ENCODE measurements at places on chromosomes 2 and 18.

DNA sequence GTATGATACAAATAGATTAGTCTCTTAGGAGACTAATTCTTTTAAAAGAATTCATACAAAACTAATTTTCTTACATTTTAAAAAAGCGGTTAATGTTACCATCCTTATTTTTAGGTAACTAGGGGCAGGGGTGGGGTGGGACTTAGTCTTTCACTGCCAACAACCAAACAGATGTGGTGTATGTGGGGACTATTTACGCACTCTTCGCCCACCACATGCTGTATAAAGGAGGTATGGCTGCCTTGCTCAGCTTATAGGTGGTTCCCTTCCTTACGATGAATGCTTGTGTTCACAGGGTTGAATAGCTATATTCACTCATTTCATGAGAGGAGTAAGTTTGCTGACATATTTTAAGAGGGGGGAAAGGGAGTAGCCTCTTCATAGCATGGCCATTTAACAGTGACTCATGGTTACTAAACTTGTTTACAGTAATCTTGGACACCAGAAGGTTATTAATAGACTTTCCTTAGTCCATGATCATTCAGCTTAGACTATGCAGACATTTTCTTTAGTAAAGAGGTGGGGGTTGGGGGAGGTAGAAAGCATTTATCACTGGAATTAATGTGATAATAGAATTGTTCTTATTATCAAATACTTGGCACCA lies 61.8 kb downstream of the CAB39 start:
- peak; percentile 83 for DNase-seq

DNA sequence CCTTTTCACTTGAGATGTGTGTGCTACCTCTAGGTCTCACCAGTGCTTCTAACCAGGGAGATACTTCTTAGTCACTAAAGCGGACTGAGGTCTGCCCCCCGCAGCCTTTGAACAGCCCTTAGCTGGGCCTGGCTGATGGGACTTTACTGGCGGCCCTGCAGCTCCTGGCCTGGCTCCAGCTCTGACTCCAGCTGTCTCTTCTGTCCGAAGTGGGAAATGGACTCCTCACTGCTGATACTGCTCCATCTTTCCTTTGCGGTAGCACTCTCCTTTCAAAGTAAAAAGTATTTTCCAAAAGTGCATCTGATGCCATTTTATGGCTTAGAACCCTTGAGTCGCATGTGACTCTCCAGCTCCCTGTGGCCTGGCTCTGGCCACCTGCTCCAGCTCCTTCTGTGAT lies 64.5 kb downstream of the ATP9B start:
- DNase-seq: no peak

GRCh38 chr18:76958692-76959341 lies 136.5 kb downstream of the ZNF236 start:
- DNase-seq: peak; percentile 11

DNA sequence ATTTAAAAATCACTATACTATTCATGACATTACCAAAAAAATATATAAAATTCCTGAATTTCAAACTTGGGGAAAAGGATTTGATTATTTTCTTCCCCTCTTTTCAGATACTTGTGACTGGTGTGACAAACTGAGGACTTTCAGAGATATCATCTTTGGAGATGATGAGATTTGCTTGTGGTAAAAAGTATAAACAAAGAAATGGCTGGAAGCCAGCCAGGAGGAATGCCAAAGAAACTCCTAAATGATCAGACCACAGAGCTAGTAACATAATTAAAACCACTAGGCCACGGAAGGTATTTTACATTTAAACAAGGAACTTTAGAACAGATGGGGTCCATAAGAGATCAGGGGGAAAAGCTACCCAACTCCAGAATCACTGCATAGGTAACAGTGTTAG lies 58.7 kb downstream of the PIGN start:
- peak; percentile 83 for DNase-seq

DNA sequence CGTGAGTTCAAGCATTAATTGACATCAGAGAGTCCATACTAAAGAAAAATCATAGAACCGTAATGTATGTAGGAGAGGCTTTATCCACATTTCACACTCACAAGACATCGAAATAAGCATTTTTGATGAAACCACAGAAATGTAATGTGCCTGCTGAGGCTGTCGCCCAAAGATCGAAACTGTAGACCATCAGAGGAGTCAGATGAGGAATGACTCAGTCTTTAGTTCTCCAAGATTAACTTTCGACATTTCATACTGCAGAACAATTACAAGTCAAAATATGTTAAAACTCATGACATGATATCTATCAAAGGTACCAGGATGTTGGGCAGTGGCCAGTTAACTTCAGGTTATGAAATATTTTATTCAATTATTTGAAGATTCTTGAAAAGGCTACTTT lies 79.6 kb downstream of the RAB31 start:
- DNase-seq: peak; percentile 91

GRCh38 chr18:23868136-23868785 lies 146.3 kb upstream of the TTC39C start:
- DNase-seq: no peak

DNA sequence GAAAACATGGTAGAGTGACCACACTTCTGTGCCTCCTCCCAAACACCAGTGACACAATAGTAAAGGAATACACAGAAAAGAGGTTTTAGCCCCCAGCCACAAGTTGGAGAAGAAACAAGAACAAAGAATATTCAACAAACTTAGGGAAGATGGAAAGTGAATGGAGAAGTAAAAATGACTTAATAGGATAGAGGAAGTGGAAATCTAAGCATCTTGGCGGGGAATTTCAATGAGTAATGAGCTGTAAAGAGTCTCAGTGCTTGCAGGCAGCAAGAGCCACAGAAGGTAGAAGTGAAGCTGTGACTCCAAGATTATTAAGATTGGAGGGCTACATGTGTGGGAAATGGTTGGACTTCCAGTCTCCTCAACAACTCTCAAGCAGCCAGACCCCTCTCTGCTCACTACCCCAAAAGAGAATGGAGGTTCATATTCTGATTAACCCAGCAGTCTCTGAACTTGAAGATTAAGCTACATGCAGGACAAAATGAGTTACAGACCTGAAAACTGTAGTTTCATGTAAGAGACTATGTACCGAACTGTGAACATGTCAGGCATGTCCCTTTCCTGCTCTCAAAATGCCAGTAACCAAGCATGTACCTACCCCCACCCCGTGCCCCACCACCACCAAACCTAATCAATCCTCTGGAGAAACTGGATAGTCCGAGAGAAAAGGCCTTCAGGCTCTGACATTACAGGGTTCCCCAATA lies 16.9 kb upstream of the HNRNPLL start:
- no peak for DNase-seq

DNA sequence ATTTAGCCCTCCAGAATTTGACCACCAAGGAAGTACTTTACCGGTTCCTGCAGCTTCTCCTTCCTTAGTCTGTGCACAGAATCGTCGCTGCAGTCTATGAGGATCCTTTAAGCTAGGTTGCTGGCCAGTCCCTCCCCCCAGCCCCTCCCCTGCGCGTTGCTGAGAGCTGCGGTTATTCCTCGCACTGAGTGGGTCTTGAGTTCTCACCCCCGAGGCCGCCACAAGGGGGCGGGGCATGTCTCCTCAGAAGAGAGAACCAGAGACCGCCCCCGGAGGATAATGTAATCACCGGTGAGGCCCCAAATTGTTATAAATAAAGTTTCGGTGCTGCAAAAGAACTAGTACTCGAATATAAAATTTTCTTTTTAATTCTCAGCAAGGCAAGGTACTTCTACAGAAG lies 1184.9 kb upstream of the CDH2 start:
- DNase-seq: no peak

GRCh38 chr18:35935805-35936204 lies 36.7 kb upstream of the RMP24 start:
- DNase-seq: no peak

- no peak for DNase-seq
These were observed 4.4 kb upstream of the KLHL29 start for GRCh38 chr2:23380562-23381065.

GRCh38 chr2:107719836-107720235 lies 106.9 kb upstream of the RGPD4 start:
- no peak for DNase-seq

DNA sequence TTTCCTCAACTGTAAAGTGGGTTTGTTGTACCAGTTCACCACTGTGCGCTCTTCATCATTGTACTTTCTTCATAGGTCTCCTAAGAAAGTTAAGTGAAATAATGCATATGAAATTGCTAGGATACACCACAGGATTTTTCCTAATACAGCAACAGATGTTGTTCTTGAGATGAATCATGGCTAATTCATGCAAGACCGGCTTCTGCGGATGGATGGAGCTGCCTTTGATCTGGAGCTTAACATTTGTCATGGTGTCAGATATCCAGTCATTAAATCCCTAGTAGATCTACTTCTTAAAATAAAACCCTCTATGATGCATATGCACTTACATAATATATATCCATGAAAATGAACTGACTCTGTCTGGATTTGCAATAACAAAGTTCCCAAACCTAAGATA lies 114.1 kb downstream of the COL6A3 start:
- peak; percentile 98 for DNase-seq

DNA sequence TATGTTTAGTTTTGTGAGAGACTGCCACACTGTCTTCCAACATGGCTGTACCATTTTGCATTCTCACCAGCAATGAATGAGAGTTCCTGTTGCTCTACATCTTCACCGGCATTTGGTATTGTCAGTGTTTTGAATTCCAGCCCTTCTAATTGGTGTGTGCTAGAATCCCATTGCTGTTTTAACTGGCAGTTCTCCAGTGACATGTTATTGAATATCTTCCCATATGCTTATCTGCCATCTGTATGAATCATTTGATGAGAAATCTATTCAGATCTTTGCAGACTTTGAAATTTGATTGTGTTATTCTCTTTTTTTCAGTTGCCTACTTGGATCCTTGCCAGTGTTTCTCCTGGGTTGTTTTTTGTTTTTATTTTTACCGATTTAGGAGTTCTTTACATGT lies 99.0 kb downstream of the SNTG2 start:
- peak; percentile 83 for DNase-seq

GRCh38 chr18:58336605-58337004 lies 292.3 kb downstream of the ALPK2 start:
- no peak for DNase-seq

DNA sequence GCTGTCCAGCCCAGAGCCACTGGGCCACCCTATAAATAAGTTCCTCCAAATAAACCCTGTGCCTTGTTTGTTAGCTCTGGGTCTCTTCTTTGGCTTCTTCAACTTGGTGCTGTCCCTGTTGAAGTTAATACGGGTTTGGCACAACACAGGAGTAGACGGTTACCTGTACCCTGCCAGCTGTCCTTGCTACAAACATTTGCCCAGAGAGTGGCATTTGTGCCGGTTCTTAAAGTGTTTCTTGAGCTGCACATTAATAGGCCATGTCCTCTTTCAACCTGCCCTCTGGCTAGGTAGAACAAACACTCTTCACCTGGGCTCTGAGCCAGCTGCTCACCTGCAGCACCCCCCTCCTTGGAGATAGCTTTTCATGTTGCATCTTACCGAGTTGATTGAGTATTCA lies 139.2 kb downstream of the NEDD4L start:
- DNase-seq: no peak

- DNase-seq: no peak
These were observed 17.4 kb downstream of the ASPRV1 start for GRCh38 chr2:69943843-69944525.

DNA sequence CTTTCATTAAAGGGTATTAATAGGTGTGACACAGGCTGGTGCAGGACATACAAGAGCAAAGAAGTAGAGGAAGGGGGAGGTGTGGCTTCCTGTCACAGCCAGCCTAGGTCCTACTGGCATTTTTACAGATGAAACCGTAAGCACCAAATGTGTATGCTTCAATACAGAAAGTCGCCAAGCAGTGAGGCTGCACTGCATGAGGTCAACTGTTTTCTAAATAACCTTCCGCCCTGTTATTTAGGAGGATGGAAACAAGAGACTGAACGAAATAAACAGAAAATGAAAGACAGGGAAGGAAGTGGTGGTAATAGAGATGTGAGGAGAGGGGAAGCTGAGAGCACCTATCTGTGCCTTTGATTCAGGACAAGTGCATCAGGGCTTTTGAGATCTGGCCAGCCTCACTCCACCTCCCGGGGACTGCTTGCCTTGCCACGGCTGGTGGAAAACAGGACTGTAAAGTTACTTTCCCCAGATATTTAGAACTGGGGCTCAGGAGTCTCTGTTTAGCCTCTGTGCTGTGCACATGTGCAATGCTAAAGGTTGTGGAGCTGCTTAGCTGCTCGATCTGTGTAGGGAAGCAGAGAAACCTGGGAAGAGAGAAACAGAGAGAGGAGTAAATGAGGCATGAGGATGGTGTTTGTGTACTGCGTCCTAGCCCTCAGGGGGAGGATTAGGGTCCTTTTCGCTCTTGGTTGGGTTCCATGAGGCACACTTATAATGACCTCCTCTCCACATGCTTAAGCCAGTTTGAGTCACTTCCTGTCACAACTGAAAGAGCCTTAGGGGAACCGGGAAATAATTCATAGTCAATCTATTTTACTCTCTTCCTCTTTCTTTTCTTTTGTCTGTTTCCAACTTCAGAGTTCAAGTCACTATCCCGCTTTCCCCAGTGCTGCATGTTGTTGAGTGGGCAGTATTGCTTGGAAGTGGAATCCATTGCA lies 62.3 kb upstream of the BOD1L2 start:
- no peak for DNase-seq

GRCh38 chr2:12642859-12643258 lies 73.9 kb upstream of the TRIB2 start:
- no peak for DNase-seq

DNA sequence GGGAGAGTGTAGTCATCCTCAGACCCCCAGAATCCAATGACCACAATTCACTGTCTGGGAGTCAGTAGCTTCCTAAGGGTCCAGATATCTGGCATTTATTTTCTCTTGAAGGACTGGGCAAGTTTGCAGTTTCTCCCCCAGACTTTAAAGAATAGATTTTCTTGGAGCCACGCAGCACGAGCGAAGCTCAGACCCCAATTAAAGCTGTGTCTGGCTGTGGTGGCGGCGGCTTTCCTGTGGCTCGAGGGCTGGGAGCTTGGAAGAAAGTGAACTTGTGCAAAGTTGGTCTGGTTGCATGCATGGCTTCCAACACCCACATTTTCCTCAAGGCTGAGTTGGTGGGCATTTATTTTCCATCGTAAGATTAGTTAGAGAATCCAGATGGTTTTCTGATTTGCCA lies 105.0 kb downstream of the ACKR3 start:
- DNase-seq: no peak

GRCh38 chr2:10912796-10913455 lies 1.2 kb downstream of the KCNF1 start:
- no peak for DNase-seq

DNA sequence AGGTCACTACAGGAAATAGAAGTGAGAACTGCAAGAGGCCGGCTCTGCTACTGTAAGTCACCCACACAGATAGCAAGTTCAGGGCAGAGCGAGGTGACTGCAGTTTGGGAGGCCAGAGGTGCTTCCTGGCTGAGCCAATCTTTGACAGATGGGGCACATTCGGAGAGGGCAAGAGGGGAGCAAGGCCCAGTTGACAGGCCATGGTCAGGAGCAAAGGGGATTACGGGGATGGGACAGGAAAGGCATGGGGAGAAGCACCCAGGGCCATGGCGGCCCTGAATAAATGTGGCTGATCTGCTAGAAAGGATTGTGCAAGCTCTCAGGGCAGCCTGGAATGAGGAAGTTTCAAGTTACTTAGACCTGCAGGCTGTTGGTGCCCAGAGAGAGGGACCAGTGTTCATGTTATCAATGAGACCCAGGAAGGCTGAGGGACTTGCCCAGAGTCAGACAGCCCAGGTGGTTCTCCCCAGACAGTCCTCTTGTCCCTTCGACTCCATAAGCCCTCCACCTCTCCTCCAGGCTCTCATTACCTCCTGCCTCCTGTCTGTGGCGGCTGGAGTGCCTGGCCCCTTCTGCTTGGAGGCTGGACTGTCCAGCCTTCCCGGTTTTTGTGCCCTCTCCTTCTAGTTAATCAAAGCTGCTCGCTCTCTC lies 123.3 kb downstream of the CTIF start:
- peak; percentile 67 for DNase-seq

- DNase-seq: no peak
These were observed 2.4 kb downstream of the MAP4K4 start for GRCh38 chr2:101699755-101700461.

All from fibroblast of skin of scalp (primary cell).